ENCODE measurements at places on chromosomes 7 and 10.

DNA sequence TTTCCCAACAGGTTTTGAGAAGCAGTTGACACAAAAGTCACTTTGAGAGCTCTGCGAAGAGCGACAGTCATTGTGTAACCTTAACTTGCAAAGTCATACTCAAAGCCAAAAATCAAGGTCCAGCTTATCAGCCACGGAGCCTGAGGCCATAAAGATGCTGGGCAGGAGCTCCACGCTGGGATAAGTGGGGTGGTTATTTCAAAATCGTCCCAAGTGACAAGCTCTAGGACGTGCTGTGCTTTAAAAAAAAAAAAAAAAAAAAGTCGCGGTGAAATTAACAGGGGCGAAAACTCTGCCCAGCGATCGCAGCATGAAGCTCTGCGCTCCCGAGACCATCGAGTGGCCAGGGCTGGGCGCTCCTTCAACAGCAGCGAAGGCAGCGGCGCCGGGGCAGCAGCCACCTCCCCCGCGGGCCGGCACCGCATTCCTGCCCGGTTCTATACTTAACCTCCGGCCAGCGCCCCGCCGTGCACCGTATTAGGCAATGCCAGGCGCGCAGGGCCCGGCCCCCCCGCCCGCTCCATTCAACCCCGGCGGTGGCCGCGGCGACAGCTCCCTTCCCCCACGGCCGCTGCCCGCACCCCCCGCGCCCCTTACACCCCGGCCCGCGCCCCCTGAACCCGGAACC is 657 bp downstream of the HACD1 start:
- DNase-seq = no peak

DNA sequence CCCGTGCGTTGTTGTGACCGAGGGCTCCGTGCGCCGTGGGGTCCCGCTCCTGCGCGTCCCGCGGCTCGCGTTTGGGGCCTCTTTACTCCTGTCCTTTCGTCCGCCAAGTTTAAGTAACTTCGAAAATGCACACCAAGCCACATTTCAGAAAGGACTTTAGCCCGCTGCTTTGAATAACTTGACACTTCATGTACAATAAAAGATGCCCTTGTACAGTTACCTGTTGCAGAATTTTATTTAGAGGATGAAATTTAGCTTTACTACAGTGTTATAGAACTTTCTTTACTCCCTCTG is 459 bp downstream of the SUGCT start:
- no peak for DNase-seq

DNA sequence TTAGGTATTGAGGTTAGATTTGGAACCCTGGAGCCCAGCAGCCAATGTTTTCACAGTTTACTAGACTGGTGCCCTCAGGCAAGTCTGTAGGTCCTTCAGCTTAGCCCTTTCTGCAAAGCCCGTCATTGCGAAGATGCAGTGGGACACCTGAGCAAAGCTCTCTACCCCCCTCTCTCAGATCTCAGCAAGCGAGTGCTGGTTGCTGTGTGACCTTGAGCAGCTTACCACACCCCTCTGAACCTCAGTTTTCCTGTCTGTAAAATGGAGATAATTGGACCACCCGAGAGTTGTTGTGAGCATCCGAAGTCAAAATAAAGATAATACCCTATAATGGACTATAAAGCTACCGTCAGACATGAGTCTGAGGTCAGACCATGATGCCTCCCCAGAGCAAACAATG is 3.7 kb downstream of the NPC1L1 start:
- no peak for DNase-seq

DNA sequence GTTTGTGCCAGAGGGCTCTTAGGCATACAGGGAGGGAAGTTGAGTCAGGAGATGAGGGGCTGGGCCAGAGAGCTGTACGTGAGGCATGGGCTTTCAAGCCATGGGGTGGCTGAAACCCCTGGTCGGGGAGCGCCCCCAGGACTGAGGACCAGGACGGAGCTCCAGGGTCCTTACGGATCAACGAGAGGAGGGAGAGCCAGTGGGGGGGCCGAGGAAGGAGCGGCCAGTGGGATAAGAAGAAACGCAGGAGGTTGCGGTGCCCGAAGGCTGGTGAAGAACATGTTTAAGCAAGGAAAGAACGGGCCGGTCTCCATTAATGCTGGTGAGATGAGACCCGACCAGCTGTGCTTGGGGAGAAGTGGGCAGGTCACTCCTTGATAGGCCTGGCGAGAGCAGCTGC is 43.6 kb upstream of the BHLHA15 start:
- no peak for DNase-seq

- DNase-seq = no peak
These were observed 438.1 kb upstream of the GALNT17 start for GRCh38 chr7:70693686-70694433.

Data from HFF-Myc (cell line).